Activated CD8-positive, alpha-beta T cell treated with anti-CD3 and anti-CD28 coated beads, Interleukin-2, amount 10 ng/mL, durations not matched to agents 7 days and 5 days (primary cell): ENCODE measurements at places on chromosomes 11 and 22. TPM values are rescaled to one million over a fixed set of nuclear protein-coding genes. Genes with fewer than 3 reads are reported as not detected.

- no peak for DNase-seq
Measured at GRCh38 chr11:115334932-115335788, 169.1 kb downstream of the CADM1 start.

DNA sequence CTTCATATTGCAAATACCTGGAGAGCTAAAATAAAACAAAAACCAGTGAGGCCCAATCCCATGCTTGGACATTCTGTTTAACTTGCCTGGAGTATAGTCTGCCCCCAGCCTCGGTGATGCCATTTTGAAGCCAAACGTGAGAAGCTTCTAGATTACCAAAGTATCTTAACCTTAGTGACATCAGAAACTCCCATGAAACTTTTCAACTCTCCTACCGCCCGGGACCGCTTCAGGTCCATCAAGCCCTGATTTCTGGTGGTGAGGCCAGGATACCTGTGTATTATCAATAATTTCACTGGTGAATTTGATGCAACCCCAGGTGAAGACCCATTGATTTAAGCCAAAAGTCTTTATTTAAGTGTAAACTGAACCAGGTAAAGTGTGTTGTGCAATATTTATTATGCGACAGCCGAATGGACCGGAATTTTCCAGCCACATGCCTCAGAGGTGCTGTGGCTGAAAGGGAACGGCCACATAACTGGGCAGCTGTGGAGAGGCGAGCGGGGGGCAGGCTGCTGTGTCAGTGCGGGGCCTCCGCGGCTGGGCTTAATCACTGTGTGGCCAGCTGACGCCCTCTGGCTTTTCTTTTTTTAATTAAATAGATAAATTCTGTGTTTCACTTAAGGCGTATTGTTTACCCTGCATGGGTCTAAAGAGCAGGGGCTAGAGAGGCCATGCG is 385.5 kb upstream of the B3GAT1 start:
- no peak for DNase-seq

DNA sequence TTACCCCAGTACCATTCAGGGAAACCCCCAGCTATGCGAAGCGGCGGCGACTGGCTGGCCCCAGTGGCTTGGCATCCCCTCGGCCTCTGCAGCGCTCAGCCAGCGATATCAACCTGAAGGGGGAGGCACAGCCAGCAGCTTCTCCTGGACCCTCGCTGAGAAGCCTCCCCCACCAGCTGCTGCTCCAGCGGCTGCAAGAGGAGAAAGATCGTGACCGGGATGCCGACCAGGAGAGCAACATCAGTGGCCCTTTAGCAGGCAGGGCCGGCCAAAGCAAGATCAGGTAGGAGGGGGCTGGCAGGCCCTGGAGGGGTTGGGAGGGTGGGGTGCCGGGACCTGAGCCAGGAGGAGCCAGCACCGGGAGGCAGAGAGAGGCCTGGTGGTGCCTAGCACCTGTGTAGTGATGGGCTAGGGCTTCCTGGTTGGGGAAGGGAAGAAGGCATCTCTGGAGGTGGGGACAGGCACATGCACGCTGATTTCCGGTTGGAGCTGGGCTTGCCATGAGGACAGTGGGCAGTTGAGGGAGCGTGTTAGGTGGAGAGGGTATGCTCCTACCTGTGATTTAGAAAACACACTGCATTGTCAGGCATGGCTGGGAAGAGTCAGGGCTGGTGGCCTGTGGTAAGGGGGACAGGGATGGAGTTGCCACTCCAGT is 22.3 kb downstream of the SHANK3 start:
- no peak for DNase-seq

- DNase-seq, result peak; percentile 83
Measured at GRCh38 chr22:40247976-40248375, 70.3 kb downstream of the TNRC6B start.

Gene ZNF214
- not detected for total RNA-seq

Gene SIDT2
- total RNA-seq, result 20.2 TPM

GRCh38 chr11:36779791-36780190 is 181.8 kb upstream of the RAG2 start:
- DNase-seq, result no peak

Gene OR4C6
- not detected for total RNA-seq

GRCh38 chr11:119788911-119789560 is 60.0 kb upstream of the NECTIN1 start:
- no peak for DNase-seq

DNA sequence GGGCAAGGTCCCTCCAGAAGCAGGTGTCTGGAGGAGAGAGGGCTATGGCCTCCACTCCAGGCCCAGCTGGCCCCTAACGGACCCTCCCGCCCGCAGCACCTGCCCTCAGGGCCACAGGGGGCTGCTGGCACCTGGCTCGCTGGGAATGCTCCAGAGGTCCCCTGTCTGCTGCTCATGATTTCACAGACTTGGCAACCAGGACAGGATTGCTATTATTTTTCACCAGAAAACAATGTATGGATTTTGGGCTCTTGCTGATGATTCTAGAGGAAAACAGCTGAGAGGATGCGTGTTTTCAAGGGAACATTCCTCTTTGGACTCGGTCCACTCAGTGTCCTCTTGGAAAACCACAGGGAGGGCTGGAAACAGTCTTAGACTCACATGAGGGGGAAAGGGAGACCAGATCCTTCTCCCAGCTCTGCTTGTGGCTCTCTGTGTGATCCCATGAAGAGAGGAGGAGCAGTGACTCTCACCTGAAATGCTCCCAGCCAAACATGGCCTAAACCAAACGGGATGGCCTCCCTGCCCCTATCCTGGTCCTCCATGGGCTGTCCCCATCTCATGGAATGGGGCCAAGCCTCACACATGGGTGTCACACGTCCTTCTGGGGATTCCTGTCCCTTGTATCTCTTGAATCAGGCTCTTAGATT is 15.8 kb downstream of the MYEOV start:
- DNase-seq, result no peak

- no peak for DNase-seq
Measured at GRCh38 chr11:116148056-116148455, 624.7 kb downstream of the BUD13 start.

DNA sequence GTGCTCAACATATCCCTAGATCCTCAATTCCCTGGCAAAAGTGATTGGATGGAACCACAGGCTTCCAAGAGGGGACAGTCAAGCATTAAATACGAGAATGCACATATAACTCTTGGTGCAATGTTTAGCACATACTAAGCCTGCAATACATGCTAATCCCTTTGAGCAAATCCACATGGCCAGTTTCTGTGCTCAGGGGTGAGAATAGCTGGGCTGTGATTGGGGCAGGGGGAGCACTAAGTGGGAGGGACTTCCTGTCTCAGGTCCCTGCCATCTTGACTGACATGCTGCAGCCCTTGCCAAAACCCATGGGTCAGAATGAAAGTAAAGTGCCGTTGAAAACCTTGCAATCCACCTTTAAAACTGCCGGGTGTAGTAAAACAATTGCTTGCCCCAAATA is 2.7 kb upstream of the ADAMTS15 start:
- no peak for DNase-seq

- no peak for DNase-seq
Measured at GRCh38 chr22:37032535-37033460, 13.3 kb downstream of the MPST start.

DNA sequence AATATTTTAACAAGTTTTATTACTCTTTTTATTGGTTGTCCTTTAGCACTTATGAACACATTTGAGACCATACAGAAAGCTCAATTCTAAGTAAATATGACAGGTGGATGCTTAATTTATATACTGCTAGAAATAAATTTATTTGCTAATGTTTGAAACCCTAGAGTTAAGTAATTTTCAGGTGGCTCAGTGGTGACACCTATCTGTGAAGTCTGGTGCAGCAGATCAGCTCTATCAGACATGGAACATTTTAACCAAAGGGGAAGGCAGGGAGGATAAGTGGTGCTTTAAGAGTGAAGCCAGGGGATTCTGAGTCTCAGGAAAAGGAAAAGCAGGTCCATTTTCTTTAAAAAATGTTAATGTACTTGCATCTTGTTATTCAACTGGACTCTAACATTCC is 175.8 kb downstream of the DSCAML1 start:
- peak; percentile 26 for DNase-seq

DNA sequence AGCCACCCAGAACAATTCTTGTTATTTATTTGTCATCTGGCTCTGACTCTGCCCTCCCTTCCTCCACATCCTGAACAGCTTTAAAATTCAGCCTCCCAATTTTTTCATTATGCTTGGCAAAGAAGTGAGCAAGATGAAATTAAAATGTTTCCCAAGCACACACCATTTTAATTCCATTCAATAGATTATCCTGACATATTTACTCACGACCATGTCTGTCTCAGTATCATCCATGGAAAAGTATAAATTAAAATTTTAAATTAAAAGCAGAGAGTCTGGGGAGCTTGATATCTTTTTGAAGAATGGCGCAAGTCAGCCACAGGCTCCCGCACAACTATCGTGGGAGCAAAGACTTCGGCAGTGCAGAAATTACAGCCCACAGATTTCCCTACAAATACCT is 862.4 kb downstream of the OPCML start:
- DNase-seq, result no peak

Gene TFIP11
- 57.7 TPM for total RNA-seq

- no peak for DNase-seq
Measured at GRCh38 chr11:8665222-8665621, 17.2 kb downstream of the TRIM66 start.

Gene MPPED2
- total RNA-seq, result not detected

DNA sequence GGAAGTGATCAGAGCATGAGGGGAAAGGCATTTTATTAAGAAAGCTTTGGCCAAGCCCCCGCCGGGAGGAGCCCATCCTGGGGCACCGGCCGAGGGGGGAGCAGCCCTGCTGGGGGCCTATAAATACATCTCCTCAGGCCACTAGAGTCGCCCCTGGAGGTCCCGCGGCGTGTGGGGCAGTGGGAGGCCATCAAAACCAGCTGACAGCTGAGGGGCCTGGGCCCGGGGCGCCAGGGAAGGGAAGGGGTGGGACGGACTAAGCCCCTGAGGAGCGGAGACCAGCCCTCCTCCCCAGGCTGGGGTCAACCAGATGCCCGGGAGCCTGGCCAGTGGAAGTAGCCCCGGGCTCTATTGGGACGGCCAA is 13.1 kb downstream of the SCARF2 start:
- DNase-seq, result no peak

GRCh38 chr11:70466154-70466553 is 67.8 kb downstream of the CTTN start:
- no peak for DNase-seq

Gene BEST1
- total RNA-seq, result not detected

Gene PDE2A
- total RNA-seq, result 0.37 TPM

- DNase-seq, result no peak
Measured at GRCh38 chr22:19840955-19841640, 13.6 kb downstream of the GNB1L start.

Gene CDHR5
- total RNA-seq, result not detected

GRCh38 chr22:43109921-43110443 is 568 bp upstream of the BIK start:
- DNase-seq, result no peak

DNA sequence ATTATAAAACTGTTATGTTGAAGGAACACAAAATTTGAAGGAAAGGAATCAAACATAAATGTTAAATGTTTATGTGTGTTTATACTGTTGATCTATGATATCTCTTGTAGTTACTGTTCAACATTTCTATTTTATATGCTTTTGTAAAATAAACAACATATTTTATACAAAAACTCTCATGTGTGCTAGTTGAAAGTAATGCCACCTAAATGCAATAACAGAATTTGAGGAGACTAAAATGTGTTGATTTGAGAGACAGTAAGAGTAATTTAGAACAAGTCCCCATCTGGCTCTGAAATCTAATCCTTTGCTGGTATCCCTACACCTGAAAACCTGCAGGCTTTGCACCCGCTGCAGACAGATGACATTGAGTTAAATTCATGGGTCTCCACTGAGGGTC is 95.7 kb upstream of the TOP3B start:
- DNase-seq, result no peak

Gene GPHA2
- total RNA-seq, result not detected

Gene SEPTIN5
- total RNA-seq, result not detected

DNA sequence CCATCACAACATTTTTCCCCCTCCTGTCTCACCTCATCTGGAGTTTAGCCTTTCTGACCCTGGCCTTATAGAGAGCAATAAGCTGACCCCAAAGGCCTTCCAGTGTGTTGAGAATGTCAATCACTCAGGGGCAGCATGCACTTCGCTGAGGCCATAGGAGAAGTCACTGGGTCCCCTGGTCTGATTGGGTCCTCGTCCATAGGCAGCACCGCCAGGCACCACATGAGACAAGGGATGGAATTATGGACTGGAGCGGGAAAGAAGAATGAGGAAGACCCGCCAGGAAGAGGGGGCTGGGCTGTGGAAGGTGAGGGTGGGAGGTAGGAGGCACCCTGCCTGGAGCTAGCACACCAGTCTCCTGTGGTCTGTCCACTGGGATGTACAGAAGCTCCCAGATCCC is 72.9 kb downstream of the DSCAML1 start:
- DNase-seq, result no peak

- peak; percentile 54 for DNase-seq
Measured at GRCh38 chr22:45997077-45997776, 20.3 kb upstream of the WNT7B start.

GRCh38 chr11:47305734-47306483 is 36.0 kb downstream of the MADD start:
- DNase-seq, result no peak

DNA sequence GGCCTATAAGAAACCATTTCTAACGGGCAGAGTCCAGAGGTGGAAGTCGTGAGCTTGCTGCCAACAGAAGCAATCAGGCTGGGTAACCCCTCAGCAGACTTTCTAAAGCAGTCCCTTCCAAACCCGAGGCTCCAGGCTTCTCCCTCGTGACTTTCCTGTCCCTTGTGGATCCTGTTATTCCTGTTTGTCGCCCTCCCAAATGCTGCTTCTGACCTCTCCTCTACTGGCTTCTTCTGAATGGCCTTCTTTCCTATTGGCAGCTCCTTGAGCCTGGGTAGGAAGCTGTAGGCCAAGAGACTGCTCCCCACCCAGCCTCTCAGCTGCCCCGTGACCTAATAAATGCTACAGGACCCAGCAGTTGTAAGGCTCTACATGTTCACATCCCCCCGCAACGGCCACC is 35.0 kb downstream of the MAFF start:
- DNase-seq, result no peak

DNA sequence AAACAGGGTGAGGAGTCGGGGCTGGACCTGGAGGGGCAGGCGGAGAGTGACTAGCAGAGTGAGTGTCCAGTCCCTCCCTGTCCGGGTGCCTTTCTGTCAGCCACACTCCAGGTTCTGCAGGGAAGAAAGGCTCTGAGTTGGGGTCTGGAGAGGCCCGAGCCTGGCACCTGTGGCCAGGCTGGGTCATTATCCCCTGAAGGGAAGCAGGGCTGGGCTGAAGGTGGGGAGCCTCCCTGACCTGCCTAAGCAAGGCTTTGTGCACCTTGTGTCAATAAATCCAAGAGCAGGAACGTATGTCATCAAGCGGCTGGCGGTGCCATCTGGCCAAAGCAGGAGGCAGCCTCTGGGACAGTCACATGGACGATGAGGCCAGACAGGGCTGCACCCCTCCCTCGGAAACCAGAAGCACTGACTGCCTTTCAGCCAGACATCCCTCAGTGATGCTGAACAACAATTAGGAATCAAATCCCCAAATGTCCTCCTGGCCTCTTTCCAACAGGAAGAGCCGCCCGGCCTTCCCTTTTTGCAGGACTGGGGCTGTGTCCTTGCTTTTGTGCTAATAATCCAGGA is 73.9 kb upstream of the FGF3 start:
- no peak for DNase-seq

- DNase-seq, result peak; percentile 91
Measured at GRCh38 chr22:24525416-24526037, 29.4 kb downstream of the GUCD1 start.
